Activated CD4-positive, alpha-beta T cell treated with anti-CD3 and anti-CD28 coated beads, Interleukin-2, amount 50 U/mL, for 16 hours (primary cell): ENCODE measurements at places on chromosomes 12 and 14.

GRCh38 chr12:24979329-24979728 lies 30.4 kb upstream of the BCAT1 start:
- no peak for DNase-seq

- no peak for DNase-seq
These were observed 60.0 kb upstream of the DIO3 start for GRCh38 chr14:101501341-101501740.

- DNase-seq = no peak
These were observed 4.1 kb downstream of the TEP1 start for GRCh38 chr14:20409226-20409625.

DNA sequence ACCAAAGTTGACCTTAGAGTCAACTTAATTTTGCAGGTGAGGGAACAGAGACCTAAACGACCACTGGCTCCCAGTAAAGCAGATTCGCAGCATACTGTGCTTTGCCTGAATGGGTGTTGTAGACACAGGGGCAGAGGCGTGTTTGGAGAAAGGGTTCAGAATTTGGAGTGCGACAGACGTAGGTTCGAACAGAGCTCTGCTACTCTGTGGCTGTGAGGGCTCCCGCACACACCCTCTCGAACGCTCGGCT lies 243 bp upstream of the TOMM20L start:
- DNase-seq = no peak

DNA sequence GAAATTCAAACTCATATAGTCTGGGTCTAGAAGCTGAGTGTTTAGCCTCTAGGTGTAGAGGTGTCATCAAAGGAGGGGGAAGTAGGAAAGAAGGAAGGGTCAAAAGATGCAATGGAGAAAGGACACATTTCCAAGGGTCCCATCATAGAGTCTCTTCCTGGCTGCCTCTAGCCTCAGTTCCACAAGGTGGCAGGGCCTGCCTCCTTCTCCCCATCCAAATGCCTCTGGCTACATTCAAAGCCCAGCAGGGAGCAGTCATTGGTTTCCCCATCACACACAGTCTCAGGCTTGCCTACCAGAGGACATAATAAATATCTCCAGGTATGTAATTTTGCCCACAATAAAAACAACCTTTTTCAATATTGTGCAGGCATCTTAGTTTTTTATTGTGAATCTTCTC lies 2.1 kb upstream of the CCT2 start:
- no peak for DNase-seq

DNA sequence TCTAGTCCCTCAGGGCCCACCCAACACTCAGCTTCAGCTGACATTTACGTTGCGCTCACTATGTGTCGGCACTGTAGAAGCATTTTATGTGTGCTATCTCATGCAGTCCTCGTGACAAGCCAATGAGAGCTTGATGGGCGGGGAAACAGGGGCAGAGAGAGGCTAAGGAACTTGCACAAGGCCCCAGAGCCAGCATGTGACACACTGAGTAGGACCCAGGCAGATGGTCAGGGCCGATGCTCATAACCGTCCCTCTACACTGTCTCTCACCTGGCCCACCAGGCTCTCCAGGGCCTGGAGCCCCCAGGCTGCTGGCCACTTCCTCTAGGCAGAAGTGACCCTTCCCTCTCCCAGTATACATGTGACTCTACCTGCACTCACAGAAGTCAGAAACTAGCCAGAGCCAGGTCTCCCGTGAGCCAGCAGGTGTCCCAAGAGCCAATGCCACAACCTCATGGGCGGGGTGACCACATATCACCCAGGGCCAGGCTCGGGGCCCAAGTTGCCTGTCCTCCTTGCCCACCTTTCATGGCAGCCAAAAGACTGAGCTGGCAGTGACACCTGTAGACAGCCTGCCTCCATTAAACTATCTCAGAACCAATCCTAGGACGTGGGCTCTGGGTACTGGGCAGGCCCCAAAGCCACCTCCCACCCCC lies 38.3 kb downstream of the TTC7B start:
- DNase-seq = no peak

- no peak for DNase-seq
These were observed 163.7 kb upstream of the NOVA1 start for GRCh38 chr14:26761532-26761931.

DNA sequence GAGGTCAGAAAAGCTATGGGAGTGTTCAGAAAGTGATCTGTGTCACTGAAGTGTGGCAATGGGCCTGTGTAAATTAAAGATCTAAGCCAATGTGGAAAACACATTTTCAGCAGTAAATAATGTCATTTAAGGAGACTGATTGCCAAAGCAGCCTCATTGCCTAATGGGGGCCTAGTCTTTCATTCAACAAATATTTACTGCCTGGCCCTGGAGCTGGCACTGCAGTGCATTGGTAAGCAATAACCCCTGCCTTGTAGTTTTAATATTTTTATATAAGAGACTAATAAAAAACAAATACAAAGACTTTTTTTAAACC lies 326.6 kb downstream of the BTG1 start:
- DNase-seq = no peak

- no peak for DNase-seq
These were observed 230.2 kb upstream of the NAV3 start for GRCh38 chr12:77600468-77600843.

DNA sequence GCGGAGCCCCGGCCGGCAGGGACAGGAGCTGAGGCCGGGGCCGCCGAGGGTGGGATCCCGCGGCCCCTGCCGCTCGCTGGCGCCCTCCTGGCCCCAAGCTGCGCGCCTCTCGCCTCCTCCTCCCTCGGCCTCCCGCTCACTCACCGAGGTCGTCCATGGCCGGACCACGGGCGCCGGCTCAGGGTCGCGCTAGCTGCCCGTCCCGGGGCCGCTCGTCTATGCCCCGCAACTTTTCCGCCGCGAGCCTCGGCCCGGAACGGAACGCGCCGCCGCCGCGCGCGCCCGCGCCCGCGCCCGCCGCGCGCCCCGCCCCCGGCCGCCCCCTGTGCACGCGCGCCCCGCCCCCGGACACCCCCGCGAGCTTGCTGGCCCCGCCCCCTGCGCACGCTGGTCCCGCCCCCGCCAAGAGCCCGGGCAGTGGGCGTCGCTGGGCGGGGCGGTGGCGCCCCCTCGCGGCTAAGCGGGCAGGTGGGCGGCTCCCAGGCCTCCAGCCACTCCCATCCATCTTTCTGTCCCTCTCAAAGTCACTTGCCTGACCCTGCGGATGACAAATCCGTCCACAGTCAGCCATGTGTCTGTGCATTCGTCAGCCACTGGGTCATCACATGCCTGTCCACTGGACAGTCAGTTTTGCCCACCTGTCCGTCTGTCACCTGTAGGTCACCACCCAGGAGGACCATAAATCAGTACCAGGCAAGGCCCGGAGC lies at the start of gene PXN:
Gene PXN (minus strand): TSS at position 258 of the 707 bp plus-strand sequence. CDS start 101 bp downstream, at position 157.
- peak; percentile 90 for DNase-seq

DNA sequence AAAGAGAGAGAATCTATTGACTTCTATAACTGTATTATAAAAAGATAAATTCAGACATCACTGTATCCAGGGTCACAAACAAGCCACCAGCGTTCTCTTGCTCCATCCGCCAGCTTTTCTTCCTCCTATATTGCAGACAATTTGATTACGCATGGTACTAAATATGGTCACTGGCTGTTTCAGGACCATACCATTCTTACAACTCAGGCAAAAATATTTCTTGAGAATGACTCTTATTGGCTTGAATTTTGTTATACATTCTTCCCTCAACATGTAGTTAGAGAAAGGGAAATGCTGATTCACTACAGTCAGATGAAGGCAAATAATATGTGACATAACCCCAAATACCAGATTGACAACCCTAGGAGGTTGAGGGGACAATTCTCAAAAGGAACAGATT lies 101.3 kb downstream of the SLC6A15 start:
- no peak for DNase-seq

- no peak for DNase-seq
These were observed 22.3 kb downstream of the SLC38A4 start for GRCh38 chr12:46803517-46803916.

DNA sequence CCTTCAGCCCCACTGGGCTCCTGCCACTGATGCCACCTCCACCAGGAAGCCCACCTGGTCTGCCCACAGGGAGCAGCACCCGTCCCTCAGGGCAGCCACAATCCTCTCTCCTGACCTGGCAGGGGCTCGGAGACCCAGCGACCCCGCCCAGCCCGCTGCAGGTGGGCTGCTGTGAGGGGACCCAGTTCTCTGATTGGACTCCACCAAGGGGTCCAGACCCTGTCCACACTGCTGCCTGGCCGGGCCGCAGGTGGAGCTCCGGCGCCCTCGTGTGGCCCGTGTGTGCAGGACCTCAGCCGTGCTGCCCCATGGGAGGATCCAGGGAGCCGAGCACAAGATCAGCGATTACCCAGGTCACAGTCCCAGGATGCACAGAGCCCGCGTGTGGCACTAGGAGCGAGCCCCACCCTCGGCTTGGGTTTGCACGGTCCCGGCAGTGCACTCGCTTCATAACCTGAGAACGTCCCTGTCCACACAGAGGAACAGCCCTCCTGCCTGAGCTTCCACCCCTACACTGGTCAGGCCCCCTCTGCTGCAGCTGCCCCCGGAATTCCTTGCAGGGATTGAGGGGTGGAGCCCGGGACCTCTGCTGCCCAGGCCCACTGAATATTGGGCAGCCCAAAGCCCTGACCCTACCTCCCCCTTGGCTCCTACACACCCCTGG lies 35.4 kb upstream of the TMEM179 start:
- DNase-seq = peak; percentile 57

- DNase-seq = no peak
These were observed 59.1 kb downstream of the ATF7IP start for GRCh38 chr12:14424545-14424944.

DNA sequence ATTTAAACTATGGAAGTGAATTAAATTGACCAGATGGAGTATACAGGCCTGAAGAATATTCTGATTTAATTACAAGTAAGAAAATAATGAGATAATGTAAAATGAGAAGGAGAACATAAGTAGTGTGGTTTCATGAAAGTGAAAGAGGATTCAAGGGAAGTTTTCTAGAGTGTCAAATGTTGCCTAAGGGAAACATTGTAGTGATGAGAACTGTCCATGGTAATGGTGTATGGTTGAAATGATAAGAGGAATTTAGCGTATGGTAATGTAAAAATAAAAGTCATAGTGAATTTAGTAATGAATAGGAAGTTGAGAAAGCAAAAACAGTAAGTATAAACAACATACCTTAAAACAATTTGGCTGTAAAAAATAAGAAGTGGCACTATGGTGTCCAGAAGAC lies 1954.6 kb upstream of the FLRT2 start:
- no peak for DNase-seq

DNA sequence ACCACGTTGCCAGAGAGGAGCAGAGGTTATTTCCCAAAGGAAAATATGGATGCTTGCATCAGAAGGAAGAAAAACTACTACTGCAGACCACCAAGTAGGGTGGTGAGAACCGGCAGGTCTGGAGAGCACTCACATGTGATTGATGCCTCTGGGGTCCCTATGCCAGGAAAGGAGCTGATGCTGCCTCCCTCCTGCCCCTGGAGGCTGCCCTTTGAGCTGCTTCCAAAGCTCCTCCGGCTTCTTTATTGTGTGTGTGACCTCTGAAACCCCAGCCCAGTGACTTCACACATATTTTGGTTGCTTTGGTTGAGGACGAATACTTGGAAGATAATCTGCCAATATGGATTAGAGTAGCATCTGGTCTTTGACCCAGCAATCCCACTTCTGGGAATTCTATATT lies 133.4 kb downstream of the AACS start:
- no peak for DNase-seq
